Activated CD8-positive, alpha-beta memory T cell treated with anti-CD3 and anti-CD28 coated beads for 1 hour (primary cell): ENCODE measurements at places on chromosomes 1 and 21.
A peak's percentile ranks its signal among the peaks of the same experiment; 100 is the strongest.

GRCh38 chr1:3142751-3143150 is 73.7 kb downstream of the PRDM16 start:
- DNase-seq: no peak

DNA sequence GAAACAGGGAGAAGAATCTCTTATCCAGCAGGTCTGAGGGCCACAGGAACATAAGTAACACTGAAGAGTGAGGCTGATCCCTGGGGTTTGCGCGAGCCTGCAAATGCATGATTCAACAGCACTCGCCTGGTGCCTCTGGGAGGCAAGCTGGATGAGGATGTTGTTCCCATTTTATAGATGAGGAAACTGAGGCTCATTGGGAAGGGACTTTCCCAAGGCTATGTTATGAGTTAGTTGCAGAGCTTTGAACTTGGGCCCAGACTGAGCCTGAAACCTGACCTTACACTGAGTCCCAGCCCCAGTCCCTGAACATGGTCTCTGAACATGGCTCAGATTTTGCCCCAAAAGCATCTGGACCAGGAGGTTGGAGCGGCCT is 27.7 kb upstream of the POU3F1 start:
- no peak for DNase-seq

DNA sequence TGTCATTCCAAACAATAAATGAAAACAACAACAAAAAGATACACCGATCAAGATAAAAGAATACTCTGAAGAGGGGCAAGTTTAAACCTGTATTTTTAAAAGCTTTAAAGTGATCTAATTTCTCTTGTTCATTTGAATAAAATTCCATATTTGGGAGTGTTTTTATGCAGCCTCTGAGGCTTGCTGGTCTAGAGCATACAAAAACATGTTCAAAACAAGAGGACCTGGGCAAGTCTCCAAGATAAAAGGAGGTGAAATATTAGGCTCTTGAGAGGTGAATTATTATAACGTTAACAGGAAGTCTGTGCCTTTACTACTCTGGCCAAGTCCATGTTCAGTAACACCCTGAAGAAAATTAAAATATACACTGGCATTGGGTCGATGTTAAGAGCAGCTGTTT is 20.1 kb downstream of the URB1 start:
- no peak for DNase-seq

DNA sequence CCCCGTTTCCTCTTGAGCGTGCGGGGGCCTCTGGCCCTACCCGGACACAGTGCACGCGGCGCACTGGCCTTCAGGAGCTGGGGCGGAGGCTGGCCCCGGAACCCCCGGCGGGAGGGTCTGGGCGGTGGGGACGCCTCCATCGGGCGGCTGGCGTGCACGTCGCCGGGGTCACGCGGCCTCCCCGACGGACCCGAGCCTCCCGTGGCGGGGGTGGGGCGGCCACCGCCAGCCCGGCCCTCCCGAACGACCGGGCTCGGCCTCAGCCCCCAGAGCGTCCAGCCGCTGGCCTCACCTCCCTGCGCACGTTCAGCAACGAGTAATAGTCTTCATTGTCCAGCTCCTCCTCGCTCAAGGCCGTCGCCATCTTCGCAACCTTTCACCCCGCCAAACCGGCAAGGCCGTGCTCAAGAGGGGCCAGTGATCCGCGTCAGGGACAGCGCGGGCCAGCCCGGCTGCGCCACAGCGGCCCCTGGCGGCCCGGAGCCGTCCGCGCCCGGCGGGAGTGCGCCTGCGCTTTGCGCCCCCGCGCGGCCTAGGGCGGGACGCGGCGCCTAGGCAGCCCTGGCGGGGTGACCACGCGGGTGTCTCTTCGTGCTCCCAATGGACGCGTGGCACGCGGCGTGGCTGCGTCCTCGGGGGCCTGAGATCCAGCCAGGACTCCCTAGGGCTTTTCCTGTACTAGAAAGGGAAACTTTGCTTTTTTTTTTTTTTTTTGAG is at the start of gene DNAJC11:
Gene DNAJC11, minus strand, starts transcription at position 380 of the 717 bp plus-strand sequence. Its CDS starts 16 bp downstream, at position 364.
- peak; percentile 59 for DNase-seq

GRCh38 chr1:93758842-93759515 is 77.3 kb upstream of the BCAR3 start:
- DNase-seq: no peak

DNA sequence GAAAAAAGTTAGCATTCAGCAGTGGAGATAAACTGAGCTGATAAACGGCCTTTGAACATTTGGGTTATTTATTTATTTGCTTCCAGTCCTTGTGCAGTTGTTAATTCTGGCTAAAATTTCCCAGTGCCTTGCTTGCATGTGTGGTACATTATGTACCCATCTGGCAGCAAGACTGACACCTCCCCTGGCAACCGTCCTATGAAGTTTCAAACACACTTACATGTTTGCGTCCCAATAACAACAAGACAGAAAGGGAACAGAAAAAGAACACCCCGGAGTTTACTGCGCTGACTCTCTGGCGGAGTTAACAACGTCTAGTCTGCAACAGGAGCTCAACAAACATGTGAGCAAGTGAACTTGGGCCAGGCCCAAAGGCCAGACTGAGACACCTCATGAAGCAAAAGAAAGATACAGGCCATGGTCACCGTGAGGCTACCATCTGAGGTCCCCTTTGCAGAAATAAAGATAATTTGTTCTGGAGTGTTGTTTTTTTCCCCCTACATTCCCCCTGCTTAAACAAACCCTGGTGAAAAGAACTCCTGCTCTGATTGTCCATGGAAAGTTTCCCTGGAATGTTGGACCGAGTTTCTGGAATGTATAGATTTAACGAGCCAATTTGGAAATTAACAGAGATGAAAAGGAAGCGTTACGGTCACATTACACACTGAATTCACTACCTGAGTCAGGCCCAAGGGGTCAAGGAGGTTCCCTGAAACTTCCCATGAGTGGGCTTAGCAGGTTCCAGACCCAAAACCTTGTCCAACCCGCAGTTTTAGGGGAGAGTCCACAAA is 33.4 kb downstream of the TRABD2B start:
- DNase-seq: no peak

DNA sequence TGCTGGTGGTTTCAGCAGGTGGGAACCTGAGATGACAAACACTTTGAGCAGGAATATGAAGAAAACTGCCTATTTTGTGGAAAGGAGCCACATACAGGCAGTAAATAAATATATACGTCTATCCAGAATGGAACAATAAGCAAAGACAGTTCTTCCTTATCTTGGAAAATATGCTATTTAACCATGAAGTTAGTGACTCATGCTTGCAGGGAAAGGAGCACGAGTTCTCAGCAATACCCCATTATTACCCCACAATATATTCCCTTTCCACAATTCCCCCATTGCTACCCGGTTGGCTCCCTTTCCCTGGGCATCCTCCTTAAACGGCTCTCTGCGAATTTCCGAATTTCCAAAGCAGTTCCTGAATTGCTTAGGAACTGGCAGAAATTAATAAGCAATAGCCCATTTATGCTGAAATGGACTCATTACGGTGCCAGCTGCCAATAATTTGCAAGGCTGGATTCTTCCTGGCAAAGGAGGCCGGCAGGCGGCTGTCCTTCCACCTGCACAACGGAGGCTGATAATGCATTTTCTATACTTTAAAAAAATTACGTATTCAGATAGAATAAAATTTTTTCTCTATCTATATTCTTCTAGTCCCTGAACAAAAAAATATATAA is 65.4 kb downstream of the TIAM1 start:
- no peak for DNase-seq

DNA sequence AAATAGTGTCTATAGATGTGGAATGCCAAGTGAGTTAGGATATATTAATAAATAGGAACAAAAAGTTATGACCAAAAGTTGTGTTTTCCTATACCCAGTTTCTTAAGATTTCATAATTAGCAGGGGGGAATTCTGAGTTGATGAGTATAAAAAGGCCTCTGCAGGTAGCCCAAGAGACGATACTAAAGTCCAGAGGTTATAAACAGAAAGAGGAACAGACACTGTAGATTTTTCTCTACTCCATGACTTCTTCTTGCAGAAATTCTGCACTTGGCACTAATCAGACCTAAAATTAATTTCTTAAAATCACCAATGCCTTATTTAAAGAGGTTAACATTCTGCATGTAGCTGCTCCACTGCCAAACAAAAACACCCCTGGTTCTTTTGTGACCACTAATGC is 62.6 kb downstream of the ROR1 start:
- no peak for DNase-seq

- no peak for DNase-seq
These were observed 477.5 kb downstream of the PTPRU start for GRCh38 chr1:29713857-29714256.

GRCh38 chr1:44531785-44532566 is 126.9 kb downstream of the RNF220 start:
- no peak for DNase-seq
